ENCODE measurements at places on chromosomes 7 and 10.

- no peak for DNase-seq
Observed at GRCh38 chr10:126430512-126430911, 42.2 kb upstream of the ADAM12 start.

DNA sequence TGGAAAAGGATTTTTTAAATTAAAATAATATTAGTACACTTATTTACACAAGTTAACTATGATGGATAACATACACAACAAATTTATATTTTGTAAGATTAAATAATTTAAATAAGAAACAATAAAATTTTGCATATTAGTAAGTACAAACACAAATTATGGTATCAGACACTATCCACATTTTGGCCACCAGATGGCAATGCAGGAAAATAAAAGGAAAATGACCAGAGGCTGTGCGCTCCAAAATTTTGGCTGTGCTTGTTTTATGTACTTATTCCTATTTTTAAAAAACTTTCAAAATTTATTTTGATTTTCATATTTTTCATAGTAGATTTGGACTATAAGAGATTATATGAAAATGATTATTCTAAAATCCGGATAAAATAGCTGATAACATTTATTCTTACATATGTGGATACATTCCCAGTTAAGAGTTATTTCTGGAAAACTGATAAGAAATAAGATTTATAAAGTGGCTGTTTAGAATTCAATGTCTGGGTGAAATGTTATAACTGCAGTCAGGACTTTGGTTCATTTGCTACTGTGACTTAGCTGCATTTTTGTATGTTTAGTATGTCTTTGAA, 274.7 kb upstream of the HGF start:
- no peak for DNase-seq

- no peak for DNase-seq
Observed at GRCh38 chr7:143013473-143013872, 13.5 kb downstream of the OR9A2 start.

DNA sequence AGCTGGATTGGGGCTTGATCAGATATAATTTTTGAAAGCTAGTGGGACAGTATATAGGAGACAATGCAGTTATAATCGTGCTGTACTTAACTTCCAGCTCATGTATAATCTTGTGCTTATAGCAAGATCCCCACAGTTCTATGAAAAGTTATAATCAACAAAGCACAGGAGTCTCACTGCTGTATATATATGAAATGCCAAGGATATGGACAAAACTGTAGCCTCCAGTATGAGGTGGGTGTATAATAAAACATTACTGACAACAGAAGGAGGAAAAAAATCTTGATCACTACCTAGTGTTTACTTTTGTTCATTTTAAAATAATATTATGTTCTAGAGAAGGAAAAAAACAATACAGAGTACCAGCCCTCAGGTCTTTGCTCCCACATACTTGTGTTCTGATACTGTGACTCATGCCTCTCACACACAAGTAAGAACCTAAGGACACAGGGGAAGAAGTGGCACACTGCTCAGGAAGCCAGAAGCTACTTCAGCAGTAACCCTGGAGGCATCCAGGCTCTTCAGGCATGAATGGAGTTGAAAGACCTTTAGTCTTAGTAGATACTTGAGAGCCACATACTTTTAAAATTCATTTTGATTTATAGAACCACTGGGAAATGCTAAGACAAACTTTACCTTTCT, 265.7 kb upstream of the IMMP2L start:
- no peak for DNase-seq

GRCh38 chr7:50397971-50398324, 52.2 kb downstream of the FIGNL1 start:
- no peak for DNase-seq

GRCh38 chr10:69446650-69447151, 4.6 kb upstream of the TSPAN15 start:
- DNase-seq = no peak

DNA sequence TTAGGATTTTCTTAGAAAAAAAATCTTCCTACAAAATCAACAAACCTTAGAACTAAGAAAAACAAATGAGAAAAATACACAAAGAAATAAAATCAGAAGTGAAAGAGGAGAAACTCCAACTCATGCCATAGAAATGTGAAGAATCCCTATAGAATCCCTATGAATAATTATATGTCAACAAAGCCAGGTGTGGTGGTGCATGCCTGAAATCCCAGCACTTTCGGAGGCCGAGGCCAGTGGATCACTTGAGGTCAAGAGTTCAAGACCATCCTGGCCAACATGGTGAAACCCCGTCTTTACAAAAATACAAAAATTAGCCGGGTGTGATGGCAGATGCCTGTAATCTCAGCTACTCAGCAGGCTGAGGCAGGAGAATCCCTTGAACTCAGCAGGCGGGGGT, 27.1 kb downstream of the ACSM6 start:
- no peak for DNase-seq

GRCh38 chr10:3570855-3571266, 214.1 kb downstream of the KLF6 start:
- DNase-seq = no peak

- no peak for DNase-seq
Observed at GRCh38 chr10:95456516-95456915, 104.7 kb downstream of the SORBS1 start.

- DNase-seq = no peak
Observed at GRCh38 chr7:129401228-129401966, 32.8 kb upstream of the STRIP2 start.

GRCh38 chr7:16365177-16365576, 56.2 kb downstream of the CRPPA start:
- DNase-seq = no peak

GRCh38 chr7:29170781-29171180, 23.8 kb upstream of the CHN2 start:
- DNase-seq = no peak

GRCh38 chr7:92432299-92432946, 14.9 kb upstream of the GATAD1 start:
- DNase-seq = no peak

GRCh38 chr10:7192061-7192460, 218.8 kb downstream of the SFMBT2 start:
- no peak for DNase-seq

DNA sequence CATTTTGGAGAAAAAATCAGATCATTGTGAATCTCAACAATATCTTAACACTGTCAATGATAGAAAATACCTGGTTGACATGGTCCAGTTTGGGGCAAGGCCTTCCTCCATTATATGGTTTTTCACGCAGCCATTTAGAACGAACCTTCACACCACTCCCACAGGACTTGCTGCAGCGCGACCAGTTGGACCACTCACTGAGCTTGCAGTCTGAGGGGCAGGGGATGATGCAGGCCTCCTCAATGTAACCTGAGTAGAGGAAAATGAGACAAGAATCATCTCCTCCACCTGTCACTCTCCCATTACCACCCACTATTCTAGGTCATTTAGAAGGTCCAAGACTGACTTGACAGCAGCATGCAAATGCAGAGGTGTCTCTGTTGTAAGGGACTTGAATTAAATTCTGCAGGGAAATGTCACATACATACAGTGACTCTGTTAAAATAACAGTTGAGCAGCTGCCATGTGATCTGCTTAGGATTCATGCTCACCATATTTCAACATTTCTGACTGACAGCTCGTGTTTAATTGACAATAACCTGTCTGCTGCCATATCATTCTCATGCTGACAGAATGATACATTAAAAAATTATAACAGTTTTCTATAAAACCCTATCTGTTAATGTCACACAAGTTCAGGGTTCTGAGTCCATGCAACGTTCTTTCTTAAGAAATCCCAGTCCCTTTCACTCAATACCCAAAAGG, 403.0 kb downstream of the THSD7A start:
- no peak for DNase-seq

DNA sequence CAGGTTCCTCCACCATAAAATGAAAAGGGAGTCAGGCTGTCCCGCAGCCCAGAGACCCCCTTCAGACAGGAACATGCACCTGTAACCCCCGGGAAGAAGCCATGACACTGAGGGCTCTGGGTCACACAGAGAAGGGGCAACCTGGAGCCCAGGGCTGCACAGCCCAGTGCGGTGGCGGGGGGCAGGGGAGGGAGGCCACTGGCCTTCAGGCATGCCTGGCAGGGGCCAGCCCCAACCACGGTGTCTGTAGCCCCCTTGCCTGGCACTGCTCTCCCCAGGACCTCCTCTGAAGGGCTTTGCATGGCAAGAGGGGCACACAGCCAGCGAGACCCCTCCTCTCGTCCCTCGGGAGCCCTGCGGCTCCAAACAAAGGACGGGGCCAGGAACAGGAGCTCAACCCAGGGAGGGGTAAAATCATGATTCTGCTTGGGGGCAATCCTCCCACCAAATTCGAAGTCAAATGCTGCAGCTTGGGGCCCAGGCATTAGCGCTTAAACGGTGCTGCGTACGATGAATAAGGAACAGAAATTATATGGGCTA, 235.1 kb downstream of the MAD1L1 start:
- DNase-seq = no peak

DNA sequence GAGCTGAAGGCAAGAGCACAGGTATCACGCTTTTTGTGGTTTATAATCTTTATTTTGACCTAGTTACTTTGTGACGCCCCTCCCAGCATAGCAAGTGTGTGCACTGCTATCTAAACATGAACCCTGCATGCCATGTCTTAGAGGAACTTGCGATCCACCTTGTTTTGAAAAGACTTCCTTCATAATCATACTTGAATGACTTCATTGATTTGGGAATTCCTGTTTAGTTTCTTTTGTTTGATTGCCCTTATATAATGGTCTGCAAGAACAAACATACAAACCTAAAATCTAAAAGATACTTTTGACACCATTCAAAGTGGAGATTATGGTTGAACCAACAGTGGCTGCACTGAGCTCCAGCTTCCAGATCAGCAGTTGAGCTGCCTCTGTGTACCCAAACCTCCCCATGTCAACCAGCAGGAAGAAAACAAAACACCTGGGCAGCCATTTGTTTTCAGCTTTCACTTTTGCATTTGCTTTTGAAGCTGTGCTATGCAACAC, 132.6 kb downstream of the CELF2 start:
- DNase-seq = no peak

GRCh38 chr10:66151346-66151745, 774.5 kb upstream of the LRRTM3 start:
- no peak for DNase-seq

- no peak for DNase-seq
Observed at GRCh38 chr7:46713868-46714596, 793.0 kb upstream of the IGFBP3 start.

DNA sequence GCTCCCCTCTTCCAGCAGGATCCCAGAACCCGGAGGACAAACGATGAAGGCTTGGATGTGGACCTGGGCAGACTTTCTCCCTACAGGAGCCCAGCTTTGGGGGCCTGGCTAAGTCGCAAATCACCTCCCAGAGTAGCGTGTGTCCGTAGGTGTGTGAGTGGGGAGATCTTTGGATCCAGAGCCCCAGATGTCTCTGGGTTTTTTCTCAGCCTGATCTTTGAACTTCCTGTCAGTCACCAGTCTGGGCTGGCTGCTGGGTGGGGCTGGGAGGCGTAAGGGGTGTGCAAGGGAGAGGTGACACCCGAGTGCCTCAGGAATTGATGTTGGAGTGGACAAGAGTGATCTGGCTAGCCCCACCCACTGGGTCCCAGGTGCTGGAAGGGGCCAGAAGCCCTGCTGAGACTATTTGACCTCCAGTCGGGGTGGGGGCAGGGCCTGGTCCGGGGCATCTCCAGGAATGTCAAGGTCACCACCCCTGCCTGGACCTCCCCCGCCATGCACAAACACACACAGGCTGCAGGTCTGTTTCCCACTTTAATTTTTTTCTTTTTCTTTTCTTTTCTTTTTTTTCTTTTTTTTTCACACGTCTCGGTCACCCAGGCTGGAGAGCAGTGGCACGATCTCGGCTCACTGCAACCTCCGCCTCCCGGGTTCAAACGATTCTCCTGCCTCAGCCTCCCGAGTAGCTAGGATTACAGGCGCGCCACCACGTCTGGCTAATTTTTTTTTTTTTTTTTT, at the start of gene MOGAT3:
Gene MOGAT3 (minus strand): TSS at position 175 of the 738 bp plus-strand sequence. CDS start 182 bp downstream, outside the sequence.
- DNase-seq = no peak

DNA sequence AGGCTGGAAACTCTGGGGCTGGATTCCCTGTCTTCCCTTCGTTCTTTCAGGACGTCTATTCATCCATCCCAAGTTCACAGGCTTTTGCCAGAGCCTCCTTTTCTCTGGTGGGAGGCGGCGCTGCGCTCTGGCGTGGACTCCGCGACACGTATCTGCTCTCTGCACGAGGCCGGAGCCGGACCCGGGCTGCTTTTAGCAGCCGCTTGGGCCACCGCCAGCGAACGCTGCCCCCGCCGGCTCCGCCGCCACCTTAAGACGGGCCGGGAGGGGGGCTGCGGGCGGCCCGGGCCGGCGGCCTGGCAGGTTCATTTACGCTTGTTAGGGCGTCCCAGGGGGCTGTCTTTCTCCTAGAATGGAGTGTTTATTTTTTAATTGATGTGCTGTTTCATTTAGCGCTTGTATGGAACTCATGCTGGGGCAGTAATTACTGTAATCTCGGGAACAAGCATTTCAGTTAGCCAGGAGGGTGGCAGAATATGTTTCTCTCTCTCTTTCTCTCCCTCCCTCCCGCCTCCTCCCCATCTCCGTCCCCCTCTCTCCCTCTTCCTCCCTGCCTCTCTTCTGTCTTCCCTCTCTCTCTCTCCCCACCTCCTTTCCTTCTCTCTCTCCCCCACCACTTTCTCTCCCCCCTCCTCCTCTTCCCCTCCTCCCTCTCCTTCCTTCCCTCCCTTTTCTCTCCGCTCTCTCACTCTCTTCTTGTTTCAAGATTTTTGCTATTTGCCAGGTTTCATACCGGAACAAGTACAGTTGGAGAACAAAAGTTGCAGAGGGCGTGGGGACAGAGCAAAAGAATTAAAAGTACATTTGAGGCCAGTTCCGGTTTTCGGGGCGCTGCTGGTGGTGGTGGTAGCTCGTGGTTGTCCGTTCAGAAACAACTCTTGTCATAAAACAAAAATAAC, 1.3 kb upstream of the FZD8 start:
- peak; percentile 24 for DNase-seq

- DNase-seq = no peak
Observed at GRCh38 chr10:13773043-13773442, 186.3 kb downstream of the PRPF18 start.

DNA sequence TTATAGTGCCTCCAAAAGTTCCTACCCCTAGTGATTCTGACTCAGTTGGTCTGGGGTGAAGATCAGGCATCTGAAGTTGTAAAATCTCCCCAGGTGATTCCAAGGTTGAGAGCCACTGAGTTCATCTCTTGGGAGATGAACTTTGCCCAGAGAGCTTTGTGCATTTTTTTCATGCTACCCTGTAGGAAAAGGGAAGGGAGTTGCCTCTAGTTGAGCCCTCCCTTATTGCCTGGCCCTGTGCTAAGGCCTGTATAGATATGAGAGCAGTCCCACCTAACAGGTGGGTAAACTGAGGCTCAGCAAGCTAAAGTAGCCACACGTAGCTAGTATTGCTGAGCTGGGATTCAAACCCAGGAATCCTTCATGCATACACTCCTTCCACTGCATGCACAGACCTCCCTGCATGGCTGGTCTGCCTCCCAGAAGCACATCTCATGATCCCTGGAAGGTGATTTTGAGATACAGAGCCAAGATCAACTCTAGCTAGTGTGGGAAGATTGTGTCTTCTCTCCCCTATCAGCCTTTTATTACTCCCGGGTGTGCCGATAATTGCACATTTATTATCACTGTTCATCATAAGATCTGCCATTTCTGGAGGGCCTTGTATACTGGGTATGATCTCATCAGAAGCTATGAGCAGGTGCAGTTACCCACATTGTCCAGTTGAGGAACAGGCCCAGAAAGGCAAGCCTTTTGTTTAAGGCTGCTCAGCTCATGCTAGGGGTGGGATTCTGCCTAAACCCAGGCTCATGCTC, 47.0 kb downstream of the TBATA start:
- DNase-seq = peak; percentile 41
